ENCODE measurements at places on chromosomes 12 and 14.

GRCh38 chr14:60094306-60094897 is 2.7 kb downstream of the PCNX4 start:
- peak; percentile 44 for DNase-seq

- no peak for DNase-seq
Observed at GRCh38 chr14:86420131-86420530, 890.2 kb downstream of the FLRT2 start.

DNA sequence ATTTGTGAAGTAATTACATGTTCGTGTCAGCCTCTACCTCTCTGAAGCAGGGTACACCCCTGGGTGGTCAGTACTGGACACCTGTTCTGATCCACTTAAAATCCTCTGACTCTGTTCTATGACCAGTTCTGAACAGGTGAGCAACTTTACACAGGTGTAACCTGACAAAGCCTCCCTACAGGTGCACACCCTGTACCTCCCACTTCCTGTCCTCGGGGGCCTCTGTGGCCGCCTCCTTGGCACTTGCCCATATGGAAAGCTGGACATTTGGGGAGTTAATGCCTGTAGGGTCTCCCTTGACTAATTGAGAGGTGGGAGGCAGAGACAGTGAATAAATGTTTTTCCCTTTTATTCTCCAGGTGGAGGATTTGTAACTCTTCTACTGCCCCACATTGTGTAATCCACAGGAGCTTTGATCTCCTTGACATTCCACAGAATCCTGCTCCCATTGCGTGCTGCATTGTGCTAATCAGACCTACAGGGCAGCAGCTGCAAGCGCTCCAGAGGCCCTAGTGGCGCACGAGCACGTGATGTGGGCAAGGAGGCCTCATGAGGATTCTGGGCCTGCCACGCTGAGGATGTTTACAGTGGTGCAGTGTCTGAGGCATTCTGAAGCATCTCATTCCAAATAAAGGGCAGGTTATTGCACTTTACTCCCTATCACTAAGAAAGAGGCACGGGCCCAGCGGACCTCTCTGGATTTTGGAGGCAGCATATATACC is 45.8 kb upstream of the BATF start:
- no peak for DNase-seq

DNA sequence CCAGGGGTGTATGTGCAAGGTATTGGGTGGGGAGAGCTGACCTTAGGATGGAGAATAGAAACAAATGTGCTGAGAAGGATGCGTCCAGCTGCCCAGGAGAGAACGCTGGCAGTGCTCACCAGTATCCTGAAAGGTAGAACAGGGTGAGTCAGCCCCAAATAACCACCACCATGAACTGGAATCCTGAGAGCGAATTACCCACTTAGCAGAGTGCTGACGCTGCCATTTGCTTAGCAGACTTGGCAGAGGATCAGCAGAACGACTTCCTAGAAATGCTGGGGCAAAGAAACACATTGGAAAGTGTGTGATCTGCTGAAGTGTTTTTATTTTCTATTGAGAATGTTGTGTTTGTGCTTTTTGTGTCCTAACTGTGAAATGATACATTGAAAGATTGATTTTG is 213.6 kb downstream of the ADGRD1 start:
- DNase-seq = no peak

GRCh38 chr12:16218934-16219751 is 58.3 kb downstream of the SLC15A5 start:
- no peak for DNase-seq

- DNase-seq = no peak
Observed at GRCh38 chr14:39085933-39086332, 17.1 kb downstream of the SEC23A start.

- DNase-seq = peak; percentile 45
Observed at GRCh38 chr12:108457006-108457733, 57.9 kb upstream of the FICD start.

GRCh38 chr12:129903092-129903945 is 506 bp downstream of the TMEM132D start:
- no peak for DNase-seq
